ENCODE measurements at places on chromosomes 12 and 14.
A peak's percentile ranks its signal among the peaks of the same experiment; 100 is the strongest.

GRCh38 chr12:16763901-16764300 lies 157.9 kb upstream of the LMO3 start:
- peak; percentile 5 for DNase-seq

DNA sequence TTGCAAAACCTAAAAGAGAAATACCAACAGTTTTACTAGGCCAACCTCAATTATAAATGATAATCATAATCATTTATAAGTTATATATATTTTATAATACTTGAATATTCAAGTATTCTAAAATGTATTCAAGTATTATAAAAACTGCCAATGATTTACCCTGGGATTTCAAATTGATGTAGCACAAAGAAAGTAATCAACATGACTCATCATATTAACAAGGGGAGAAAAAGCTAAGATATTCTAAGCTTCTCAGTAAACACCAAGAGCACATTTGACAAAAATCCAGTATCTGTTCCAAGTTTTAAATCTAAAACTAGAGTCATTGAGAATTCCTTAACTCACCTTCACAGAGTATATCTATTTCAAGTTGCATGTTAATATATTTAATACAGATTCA lies 56.1 kb downstream of the CAPZA3 start:
- DNase-seq, result no peak

DNA sequence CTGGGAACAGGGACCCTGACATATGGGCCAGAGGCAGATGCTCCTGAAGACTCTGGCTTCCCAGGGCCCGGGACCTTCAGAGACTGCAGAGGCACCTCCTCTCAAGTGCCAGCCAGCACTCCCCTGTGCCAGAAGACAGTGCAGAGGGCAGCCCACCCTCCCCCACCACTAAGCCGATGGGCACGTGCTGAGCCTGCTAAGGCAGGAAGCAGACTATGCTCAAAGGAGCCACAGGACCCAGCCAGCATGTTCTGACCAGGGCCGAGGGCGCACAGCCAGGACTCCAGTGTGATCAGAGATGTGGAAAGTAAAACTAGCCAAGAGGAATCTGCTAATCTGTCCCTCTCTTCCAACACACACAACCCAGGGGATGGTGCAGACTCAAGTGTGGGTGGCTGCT lies 29.8 kb downstream of the DIO3 start:
- no peak for DNase-seq

- no peak for DNase-seq
These were observed 79.2 kb upstream of the USP44 start for GRCh38 chr12:95630496-95630895.

DNA sequence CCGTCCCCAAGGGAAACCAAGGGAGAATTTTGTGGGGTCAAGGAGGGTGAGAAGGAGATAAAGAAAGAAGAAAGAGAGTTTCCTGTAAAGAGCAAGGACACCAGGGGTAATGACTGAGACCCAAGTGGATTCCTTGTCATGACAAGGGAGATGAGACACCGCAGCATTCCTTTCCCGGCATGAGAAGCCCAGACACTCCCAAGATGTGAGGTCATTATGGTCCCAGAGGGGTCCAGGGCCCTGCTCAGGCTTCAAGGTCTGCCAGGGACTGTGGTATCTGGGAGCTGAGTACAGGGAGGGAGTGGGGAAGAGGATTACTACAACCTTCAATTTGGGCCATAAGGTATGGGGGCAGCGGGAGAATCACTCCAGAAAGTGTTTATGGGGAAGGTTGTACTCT lies 58.1 kb downstream of the SPTB start:
- DNase-seq, result no peak

GRCh38 chr12:69779928-69780327 lies 41.3 kb downstream of the RAB3IP start:
- DNase-seq, result no peak

- no peak for DNase-seq
These were observed 100.4 kb upstream of the SRRM4 start for GRCh38 chr12:118880720-118881493.

DNA sequence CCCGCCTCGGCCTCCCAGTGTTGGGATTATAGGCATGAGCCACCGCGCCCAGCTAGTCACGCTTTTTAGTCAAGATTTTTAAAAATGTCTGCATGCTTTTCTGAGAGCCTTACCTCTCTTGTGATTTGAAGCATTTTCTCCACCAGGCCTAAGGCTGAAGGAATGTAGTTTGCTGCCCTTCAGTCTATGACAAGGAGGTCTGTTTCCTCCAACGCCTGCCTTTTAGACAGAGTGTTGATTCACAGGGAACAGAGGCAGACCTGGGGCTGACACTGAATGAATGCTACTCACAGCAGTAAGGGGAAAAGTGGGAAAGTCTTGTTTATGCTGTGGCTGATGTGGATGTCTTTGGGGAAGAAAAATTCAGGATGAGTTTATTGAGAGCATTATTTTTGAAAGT lies 27.2 kb upstream of the MDM2 start:
- DNase-seq, result no peak

- DNase-seq, result no peak
These were observed 399.6 kb downstream of the ZFP36L1 start for GRCh38 chr14:68393259-68393658.

DNA sequence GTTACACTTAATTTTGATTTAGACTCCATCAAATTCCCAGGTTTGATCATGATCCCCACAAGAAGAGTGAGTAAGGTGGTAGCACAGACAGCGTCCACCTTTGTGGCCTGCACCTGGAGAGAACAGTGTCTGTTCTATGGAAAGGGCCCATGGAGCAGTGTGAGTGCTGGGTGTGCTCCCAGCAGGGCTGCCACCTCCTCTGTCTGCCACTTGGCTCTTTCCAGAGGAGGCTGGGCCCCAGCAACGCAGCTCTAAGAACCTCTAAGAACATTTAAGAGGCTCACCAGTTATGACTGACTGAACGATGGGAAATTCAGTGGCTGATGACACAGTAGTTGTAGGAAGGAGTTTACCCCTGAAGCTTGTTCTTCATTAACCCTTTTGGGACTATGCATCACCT lies 17.3 kb downstream of the VDR start:
- DNase-seq, result no peak

GRCh38 chr12:91074154-91074709 lies 16.4 kb upstream of the KERA start:
- DNase-seq, result no peak

GRCh38 chr14:59474172-59474571 lies 9.0 kb upstream of the GPR135 start:
- DNase-seq, result no peak

GRCh38 chr14:103384450-103385151 lies 614 bp upstream of the MARK3 start:
- DNase-seq, result no peak

DNA sequence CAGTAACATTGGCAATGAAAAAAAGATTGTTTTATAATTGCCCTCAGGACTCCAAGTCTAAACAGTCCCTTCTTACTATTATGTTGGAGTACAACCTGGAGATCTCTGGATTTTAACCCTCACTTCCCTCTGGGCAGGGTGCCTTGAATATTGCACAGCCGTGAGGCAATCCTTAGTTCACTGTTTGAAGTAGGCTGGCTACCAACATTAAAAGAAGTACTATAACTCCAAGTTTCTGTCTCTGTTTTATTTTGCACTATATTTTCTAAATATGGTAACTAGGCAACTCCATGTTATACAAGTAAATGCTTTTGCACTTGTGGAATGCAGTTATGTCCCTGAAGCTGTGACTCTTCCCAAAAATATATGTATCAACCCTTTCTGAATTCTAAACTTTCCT lies 490.7 kb downstream of the EGLN3 start:
- no peak for DNase-seq

GRCh38 chr12:72094490-72094889 lies 155.8 kb downstream of the TPH2 start:
- DNase-seq, result no peak

- DNase-seq, result no peak
These were observed 265.5 kb upstream of the PRKD1 start for GRCh38 chr14:30193101-30193500.

- DNase-seq, result no peak
These were observed 467.7 kb downstream of the PCNX1 start for GRCh38 chr14:71374989-71375388.

DNA sequence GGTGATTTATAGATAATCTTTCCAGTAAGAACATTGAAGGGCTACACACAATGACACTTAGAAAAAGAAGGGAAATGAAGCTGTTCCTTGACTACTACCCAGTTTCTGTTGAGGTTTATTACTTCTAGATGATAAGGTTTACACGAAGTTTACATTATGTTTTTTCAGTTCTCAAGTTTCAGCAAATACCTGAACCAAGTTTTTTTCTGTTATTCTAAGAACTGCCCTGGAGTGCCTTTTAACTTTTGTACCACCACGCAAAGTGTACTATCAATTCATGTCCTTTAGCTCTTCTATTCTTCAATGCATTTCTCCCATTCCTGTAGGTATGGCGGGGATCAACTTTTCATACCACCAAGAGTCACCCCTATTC lies 5.8 kb downstream of the FBXL14 start:
- no peak for DNase-seq

- DNase-seq, result peak; percentile 71
These were observed 25.8 kb upstream of the STRAP start for GRCh38 chr12:15856097-15856982.

- no peak for DNase-seq
These were observed 2.6 kb downstream of the DTX1 start for GRCh38 chr12:113059071-113059595.

DNA sequence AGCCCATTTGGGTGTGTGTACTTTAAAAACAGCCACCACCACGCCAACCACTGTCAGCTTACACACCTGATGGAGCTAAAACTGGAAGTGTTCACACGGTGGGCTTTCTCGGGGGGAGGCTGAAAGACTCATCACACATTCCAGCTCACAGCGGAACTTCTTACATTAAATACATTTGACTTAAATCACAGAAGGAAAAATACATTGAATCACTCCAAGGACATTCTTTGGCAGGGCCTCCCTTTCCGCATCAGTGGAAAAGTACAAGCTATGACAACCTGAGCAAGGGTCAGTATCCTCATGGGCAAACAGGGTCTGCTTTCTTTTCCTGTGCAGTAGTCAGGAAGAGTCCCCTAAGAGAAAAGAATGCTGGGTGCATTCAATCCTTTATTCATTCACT lies 31.0 kb upstream of the TC2N start:
- DNase-seq, result no peak

GRCh38 chr14:89855961-89856656 lies 98.4 kb downstream of the EFCAB11 start:
- no peak for DNase-seq

- peak; percentile 42 for DNase-seq
These were observed 86.6 kb downstream of the KSR2 start for GRCh38 chr12:117882181-117882580.

DNA sequence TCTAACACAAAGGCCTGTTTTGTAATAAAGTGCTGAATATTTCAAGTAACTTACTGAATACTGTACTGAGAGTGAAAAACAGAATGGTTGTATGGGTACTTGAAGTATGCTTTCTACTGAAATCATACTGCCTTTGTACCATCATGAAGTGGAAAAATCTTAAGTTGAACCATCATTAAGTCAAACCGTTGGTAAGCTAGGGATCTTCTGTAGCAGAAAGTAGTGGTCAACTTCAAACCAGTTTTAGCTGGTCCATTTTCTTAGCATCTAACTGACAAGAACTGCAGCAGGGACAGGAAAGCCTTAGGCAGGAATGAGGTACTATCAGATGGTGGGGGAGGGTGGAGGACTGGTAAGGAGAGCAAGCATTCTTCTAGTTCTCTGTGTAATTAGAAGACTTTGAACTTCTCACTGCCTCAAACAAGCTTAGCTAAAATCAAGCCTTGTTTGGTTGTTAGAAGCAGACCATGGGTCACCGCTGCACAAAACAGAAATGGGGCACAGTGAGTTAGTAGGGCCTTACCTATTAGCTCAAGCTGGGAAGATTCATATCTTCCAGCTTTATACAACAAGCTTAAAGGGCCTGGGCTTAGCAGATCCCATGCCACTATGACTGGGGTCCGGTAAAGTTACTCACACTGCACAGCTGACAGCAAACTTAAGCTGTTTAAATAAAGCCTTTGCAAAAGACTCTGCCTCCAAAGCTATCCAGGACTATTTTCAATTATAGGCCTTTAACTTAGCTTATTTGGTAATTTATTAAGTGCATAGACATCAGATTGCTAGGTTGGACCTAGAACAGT lies 73.8 kb downstream of the ACADS start:
- no peak for DNase-seq

GRCh38 chr14:77059276-77059915 lies 30.9 kb upstream of the IRF2BPL start:
- peak; percentile 90 for DNase-seq

- no peak for DNase-seq
These were observed 70.9 kb downstream of the ASCL4 start for GRCh38 chr12:107845226-107845979.

GRCh38 chr14:54664961-54665360 lies 98.0 kb downstream of the SAMD4A start:
- peak; percentile 53 for DNase-seq

GRCh38 chr14:61103541-61104339 lies 122.7 kb downstream of the SLC38A6 start:
- peak; percentile 85 for DNase-seq

GRCh38 chr12:131061041-131061806 lies 107.5 kb downstream of the ADGRD1 start:
- peak; percentile 80 for DNase-seq

GRCh38 chr12:27780612-27781408 lies 774 bp upstream of the MANSC4 start:
- peak; percentile 72 for DNase-seq

GRCh38 chr12:104964167-104964855 lies 6.2 kb upstream of the SLC41A2 start:
- DNase-seq, result no peak

GRCh38 chr14:31543969-31544799 lies 17.0 kb upstream of the NUBPL start:
- no peak for DNase-seq

- DNase-seq, result no peak
These were observed 58.2 kb downstream of the KIF26A start for GRCh38 chr14:104196461-104197140.

DNA sequence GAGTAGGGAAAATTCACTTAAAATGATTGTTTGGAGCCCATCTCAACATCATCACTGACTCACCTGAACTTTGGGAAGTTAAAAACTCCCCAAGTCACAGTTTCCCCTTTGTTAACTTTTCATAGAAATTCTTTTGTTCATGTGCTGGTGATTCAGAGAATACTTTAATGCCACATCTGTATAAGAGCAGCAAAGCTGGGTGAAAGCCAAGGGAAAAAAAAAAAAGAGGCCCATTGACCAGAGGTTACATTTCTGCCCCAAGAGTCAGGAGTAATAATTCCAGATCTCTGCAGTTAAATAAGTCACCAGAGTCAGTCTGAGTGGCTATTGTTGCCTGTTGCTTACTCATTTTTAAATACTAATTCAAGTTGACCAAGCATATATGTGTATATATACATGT lies 136.4 kb upstream of the LGR5 start:
- DNase-seq, result no peak
